ENCODE measurements at places on chromosomes 5 and 9.

GRCh38 chr9:69645488-69645887 is 26.7 kb downstream of the APBA1 start:
- no peak for DNase-seq

DNA sequence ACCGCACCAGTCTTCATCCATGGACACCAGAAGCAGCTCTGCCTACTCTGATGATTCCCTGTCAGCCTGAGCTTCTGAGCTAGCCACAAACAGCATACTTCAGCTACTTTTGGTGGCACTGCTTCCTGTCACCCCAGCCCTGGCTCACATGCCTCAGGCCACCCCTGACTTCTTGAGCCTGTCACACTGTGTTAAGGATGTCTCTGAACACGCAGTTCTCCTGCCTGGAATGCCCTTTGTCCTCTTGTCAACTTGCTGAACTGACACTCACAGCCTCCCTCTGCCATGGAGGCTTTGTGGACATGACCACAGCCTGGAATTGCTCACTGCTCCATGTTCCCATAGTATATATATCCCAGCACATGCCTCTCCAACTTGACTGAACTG is 7.2 kb downstream of the MACROH2A1 start:
- DNase-seq = no peak

- DNase-seq = peak; percentile 31
Observed at GRCh38 chr5:81140943-81141342, 92.2 kb upstream of the CKMT2 start.

DNA sequence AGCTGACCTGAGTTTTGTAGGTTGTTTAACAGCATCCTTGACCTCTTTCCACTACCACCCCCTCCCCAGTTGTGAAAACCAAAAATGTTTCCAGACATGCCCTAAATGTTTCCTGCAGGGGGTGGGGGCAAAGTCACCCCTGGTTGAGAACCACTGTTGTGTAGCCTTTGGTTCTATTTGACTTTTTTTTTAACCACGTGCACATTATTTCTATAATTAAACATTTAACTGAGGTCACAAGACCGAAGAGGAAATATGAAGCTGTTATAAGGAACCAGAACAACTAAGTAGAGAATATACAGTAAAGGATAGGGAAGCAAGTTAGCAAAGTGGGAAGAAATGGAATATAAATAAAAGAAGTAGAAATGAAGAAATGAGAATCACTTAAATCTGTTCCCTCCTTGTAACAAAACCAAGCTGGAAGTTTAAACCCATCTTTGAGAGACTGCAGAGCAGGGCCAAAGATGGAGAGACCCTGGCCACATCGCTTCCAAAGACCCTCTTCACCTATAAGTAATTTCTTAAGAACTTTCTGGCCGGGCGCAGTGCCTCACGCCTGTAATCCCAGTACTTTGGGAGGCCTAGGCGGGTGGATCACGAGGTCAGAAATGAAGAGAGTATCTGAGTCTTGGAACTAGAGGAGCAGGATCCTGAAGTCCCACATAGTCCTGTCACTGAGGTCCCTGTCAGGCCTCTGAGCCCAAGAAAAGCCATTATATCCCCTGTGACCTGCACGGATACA is 14.4 kb downstream of the SIT1 start:
- no peak for DNase-seq

- DNase-seq = no peak
Observed at GRCh38 chr9:89116064-89116804, 62.4 kb downstream of the SHC3 start.

GRCh38 chr9:124442826-124443225 is 7.4 kb upstream of the ADGRD2 start:
- no peak for DNase-seq

DNA sequence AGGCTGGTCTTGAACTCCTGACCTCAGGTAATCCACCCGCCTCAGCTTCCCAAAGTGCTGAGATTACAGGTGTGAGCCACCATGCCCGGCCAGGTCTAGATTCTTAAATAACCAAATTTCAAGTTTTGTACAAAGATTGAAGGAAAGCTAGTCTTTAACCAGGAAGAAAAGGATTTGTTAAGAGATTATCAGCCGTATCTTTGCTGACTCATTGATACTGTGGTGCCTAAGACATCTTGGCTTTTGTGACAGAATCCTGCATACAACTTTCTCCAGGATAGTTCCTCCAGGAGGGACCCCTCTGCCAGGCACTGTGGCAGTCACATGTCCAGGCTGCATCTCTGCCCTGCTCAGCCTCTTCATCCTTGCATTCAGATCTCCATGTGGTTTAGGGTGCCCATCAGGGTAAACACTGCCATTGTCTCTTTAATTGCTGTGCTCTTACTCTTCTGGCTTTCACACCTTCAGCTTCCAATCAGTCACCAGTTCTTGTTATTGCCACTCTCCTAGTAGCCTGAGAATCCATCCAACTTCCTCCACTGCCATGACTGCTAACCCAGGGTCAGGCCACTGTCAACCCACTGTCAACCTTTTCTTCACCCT is 10.0 kb downstream of the MAP3K1 start:
- no peak for DNase-seq

DNA sequence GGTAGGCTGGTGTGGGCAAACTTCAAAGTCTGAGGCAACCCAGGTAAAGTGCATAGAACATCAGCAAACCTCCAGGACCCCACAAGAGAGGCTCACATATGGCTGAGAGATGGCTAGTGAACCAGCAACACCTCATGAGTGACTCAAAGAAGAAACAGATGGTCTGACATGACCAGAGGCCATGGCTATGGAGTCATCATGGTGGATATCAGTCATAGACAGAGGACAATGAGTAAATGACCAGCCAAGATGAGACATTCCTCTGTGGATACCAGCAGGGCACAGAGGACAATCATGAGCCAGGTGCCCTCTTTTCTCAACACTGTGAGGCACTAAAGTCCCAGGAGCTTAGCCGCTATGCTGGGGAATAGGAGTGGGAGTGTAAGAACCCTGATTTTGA is 180.8 kb downstream of the RASEF start:
- DNase-seq = no peak

DNA sequence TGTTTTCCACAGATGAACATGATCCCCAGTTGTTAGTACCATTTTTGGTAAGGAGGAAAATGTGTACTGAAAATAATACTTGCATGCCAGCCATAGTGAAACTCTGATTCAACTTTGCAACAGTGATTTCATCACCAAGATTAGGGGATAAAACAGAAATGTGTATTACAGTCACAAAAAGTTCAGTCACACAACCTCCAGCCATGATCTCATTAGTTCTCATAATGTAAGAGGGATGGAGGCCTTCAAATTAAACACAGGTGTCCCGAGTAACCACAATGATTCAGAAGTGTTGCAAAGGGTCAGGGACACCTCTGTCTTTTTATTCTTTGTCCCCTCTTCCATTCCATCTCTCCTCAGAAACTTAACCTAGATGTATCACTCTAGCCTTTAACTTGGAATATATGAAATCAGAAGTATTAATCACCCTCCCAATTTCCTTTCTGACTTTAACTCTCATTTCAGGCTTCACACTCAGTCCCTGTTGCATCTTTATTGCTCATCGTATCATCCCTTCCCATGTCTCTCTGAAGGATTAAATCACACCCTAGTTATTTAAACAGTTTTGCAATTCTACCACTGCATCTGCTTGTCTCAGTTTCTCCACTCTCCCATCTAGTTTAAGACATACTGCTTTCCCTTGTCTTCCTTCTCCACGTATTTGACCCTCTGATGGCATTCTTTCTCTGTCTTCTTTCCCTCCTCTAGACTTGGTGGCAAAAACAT is 291.2 kb downstream of the ADAMTS6 start:
- no peak for DNase-seq

GRCh38 chr5:102996011-102996575 is 123.8 kb downstream of the GIN1 start:
- DNase-seq = no peak

DNA sequence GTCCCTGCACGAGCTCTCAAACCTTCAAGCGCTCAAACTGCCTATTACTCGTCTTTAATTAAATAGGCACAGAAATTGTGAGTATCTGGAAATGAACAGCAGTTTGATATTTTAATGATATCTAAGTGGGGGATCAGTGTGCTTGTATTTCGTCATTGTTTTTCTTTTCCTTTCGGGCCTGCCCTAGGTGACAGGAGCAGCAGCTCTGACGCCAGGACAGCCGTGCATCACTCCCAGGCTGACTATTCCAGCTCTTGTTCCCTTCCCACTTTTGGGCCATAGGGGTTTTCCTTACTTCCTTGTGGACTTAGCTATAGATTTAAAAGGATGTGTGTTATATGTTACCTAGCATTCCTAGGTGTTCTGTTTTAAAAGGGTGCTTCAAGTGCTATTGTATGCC is 9.5 kb downstream of the BNIP1 start:
- no peak for DNase-seq

- DNase-seq = no peak
Observed at GRCh38 chr5:123819833-123820232, 307.9 kb downstream of the CSNK1G3 start.

DNA sequence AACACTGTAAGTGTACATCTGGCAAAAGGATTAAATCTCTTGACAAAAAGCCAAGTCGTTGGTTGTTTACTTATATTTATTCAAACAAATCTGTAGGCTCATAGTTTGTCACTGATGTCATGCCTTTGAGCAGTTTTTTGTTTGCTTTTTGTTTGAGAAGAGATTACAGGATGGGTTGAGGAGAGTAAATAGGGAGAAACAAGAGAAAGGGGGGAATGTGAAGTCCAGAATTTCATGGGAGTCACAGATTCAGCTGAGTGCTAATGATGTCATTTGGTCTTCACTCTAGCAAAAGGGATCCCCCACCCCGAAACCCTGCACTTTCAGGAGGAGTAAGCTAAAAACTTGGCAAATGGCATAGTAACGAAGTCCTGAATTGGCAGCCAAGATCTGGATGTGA is 337.4 kb downstream of the GLIS3 start:
- no peak for DNase-seq

- DNase-seq = no peak
Observed at GRCh38 chr5:68679041-68679440, 414.8 kb upstream of the SLC30A5 start.

DNA sequence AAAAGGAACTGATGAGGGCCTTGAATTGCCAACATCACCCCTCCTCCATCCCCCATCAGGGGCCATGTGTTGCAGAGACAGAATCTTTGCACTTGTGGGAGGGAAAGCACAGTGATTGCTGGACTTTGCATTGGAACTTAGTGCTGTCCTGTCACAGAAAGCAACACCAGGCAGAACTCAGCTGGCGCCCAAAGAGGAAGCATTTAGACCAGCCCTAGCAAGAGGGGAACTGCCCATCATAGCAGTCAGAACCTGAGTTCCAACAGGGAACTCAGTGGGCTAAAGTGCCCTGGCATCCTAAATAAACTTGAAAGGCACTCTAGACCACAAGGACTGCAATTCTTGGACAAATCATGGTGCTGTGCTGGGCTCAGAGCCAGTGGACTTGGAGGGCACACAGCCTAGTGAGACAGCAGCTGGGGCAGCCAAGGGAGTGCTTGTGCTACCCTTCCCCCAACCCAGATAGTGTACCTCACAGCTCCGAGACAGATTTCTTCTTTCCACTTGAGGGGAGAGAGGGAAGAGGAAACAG is 128.1 kb downstream of the ACTL7B start:
- no peak for DNase-seq

DNA sequence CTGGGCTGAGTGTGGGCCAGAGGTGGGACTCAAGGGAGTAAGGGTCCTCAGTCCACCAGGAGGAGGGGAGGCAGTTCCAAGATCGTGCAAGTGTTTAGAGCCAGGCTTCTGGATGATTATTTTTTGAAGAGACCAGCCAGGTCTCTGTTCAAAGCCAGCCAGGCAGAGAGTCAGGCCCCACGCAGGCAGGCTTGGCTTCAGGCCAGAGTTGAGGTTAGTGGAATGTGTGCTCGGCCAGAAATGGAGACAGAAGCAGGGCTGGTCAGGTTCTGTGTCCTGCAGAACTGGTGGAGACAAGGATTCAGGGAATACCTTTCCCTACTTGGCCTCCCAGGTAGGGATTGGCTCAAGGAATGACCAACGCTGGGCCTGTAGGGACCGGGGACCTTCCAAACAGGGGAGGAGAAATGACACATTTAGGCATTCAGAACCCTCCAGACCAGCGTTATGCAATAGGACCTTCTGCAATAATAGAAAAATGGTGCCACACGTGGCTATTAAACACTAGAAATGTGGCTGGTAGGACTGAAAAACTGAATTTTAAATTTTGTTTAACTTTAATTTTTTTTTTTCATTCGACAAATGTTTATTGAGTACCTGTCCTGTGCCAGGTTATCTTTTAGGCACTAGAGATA is 106.2 kb downstream of the CMYA5 start:
- DNase-seq = peak; percentile 22

DNA sequence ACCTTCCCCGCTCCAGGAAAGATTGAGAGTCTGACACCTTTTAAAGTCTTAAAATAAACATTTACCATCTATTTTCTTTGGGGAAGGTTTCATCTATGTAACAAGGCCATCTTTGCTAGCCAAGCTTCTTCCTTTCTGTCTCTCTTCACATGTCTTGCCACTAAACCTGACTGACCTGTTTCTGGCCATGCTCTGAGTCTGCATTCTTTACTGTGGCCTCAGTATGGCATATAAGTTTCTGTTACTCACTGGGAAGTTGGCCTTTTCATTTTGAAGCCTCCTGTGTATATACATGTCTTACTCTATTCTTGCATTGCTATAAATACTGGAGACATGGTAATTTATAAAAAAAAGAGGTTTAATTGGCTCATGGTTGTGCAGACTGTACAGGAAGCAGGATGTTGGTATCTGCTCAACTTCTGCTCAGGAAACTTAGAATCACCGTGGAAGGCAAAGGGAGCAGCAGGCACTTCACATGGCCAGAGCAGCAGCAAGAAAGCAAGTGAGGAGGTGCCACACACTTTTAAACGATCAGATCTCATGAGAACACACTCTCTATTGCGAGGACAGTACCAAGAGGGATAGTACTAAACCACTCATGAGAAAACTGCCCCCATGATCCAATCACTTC is 48.1 kb downstream of the KCNV2 start:
- no peak for DNase-seq

- no peak for DNase-seq
Observed at GRCh38 chr9:81579381-81579780, 110.0 kb downstream of the TLE1 start.
